Central memory CD8-positive, alpha-beta T cell (primary cell): ENCODE measurements at places on chromosomes 6 and 20.

GRCh38 chr6:167394339-167394738 is 69.5 kb downstream of the TTLL2 start:
- no peak for DNase-seq

DNA sequence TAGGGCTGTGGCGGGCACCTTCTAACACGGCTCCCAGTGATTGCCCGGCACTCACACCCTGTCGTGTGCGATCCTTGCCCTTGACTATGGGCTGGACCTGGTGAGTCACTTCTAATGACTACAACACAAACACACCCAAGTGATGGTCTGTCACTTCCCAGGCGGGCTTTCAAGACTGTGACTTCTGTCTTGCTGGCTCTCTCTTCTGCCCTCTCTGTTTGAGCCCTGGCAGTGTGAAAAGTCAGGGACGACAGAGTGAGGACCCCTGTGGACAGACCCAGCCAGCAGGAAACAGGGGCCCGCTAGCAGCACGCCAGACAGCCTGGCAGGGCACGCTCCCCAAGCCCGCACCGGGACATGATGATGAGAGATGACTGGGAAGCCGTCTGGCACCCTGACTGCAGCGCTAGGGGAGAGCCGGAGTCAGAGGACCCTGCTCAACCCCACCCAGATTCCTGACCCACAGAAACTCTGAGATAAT is 43.0 kb downstream of the KIF16B start:
- no peak for DNase-seq

DNA sequence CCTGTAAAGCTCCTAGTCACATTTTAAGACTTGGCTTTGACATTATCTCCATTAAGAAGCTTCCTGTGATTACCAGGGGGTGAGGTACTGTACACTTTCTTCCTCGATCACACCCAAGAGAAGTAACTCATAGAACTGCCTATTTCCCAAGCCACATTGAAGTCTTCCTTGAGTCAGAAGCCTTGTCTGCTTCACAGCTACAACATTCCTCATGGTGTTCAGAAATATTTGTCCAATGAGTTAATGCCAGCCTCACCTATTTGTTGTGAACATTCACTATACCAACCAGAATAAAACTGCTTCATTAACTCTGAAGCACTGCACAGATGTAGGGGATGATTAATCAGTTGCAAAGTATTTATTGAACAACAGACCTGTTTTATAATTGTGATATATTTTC is 622.3 kb downstream of the PTPRT start:
- no peak for DNase-seq

DNA sequence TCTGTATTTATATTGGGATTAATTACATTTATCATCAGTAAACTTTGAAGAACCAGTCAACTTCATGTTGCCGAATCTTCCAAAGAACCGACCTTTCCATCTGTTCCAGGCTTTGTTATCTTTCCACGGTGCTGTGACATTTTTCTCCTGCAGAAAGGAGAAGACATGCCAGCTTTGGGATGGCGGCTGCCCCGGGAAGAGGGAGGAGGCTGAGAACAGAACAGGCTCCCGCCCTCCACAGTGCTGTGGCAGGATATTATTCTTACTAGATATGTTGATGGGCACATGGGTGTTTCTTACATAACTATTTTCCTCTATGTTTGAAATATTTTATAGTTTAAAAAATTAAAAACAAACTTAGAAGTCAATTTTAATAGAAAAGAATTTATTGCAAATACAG is 44.9 kb downstream of the GINS1 start:
- no peak for DNase-seq

DNA sequence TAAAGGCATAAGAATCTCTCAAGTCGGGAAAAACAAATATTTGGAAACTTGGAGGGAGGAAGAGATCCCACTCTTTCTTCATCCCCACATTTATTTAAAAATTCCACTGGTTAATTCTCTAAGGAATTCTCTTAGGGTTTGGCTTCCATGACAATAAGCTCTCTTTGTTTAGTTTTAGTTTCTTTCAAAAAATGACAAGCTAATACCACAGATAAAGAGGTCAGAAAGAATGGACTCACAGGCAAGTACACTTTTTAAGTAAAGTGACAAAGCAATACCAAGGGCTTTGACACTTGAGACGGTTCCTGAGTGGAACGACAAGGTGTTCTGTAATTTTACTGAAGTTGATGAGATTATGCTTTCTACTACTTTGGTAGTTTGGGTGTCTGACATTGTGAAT is 872.1 kb downstream of the PHF3 start:
- DNase-seq = no peak

DNA sequence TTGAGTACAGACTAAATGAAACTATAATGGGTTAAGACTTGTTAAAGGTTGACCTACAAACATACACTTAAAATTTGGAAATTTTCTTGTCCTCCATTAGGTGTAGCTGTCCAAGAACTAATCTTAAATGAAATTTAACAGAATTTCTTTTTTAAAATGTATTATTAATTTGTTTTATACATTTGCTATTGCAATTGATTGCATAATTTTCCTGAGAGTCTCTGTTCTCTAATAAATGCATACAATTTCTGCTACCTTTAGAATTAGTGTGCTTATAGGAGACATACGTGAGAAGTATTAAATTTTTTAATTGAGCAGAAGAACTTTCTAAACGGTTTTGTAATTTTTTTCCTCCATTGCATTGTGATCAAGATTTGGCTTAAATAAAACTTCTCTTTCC is 1.5 kb downstream of the FAM135A start:
- no peak for DNase-seq

GRCh38 chr6:5050009-5050408 is 35.1 kb upstream of the PPP1R3G start:
- no peak for DNase-seq

- no peak for DNase-seq
These were observed 2.2 kb upstream of the RAB22A start for GRCh38 chr20:58307270-58307669.

DNA sequence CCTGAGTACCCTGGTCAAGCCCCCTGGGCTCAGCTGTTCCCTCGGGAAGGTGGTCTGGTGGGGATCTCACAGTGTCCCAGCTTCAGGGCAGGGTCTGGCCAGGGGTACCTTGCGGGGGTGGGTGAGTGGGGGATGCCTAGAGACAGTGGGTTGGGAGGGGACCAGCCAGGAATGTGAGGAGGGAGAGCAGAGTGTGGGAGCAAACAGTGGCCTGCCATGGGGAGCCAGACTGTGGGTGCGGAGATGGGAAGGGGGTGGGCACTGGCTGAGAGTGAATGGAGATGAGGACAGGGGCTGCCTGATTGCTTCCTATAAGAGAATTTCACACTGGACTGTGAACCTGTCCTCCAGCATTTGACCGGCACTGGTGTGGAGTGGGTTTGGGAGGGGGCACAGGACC is 95.1 kb downstream of the VEGFA start:
- no peak for DNase-seq

- DNase-seq = no peak
These were observed 161.2 kb downstream of the SYNDIG1 start for GRCh38 chr20:24630486-24631172.

DNA sequence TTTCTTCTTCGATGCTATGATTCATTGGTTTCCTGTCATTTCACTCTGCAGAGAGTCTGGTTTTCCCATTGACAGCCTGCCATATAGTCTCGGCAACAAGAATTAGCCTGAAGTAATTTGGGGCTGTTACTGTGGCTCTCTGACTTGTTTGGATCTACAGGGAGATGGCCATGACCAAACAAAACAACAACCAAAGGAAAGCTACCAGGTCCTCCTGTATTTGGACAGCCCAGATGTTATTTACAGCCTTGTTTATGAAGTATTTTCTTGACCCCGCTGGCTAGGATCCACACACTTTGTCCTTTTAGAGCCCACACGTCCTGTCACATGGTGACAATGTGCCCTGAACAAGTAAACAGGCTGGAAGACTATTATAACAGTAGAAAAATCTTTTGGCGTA is 111.4 kb upstream of the PREP start:
- no peak for DNase-seq

DNA sequence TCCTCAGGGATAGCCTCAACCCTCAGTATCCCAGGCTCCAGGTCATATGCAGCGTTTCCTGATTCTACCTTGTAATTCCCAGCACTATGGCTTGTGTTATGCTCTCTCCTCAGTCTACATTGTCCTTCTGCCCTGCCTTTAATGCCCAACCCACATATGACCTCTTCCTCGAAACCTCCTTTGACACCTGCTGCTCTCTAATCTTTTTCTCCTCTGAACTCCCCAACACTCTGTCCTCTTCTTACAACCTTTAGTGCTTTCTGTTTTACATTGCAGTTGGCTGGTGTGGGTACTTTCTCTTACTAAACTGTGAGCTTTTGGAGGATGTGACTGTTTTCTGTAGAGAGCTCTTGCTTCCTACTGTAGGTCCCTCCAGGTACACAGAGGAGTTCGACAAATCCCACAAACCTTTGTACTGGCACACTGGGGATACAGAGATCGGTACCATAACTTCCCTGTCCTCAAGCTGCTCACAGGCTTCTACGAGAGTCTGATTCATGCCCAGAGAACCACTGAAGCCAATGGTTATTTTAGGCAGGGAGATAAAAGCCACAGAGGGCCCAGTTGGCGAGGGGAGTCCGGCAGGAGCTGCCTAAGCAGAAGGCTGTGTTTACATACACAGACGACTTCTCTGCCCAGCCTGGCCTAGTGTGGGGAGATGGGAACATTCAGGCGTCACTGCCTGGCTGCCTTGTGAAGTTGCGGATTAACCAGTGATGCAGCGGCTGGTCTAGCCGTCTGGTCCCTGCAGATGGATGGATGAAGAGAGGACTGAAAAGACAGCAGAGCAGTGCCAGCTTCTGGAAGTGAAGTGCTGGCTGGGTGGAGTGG is 8.4 kb upstream of the EPB41L1 start:
- DNase-seq = no peak

- no peak for DNase-seq
These were observed 644.5 kb upstream of the HS3ST5 start for GRCh38 chr6:114987281-114987680.

DNA sequence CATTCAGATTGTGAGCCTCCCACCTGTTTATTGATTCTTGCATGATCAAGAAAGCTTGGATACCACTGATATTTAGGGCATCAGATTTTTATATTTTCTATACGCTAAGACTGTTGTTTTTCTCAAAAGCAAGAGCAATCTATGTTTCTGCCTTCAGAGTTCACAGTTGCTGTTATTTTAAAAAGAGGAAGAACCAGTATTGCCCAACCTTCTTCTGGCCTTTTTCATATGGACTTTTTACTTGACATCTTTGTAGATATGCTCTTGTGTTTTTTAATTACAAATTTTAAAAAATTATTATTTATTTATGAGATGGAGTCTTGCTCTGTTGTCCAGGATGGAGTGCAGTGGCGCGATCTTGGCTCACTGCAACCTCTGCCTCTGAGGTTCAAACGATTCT is 28.9 kb downstream of the SLC17A5 start:
- DNase-seq = no peak

DNA sequence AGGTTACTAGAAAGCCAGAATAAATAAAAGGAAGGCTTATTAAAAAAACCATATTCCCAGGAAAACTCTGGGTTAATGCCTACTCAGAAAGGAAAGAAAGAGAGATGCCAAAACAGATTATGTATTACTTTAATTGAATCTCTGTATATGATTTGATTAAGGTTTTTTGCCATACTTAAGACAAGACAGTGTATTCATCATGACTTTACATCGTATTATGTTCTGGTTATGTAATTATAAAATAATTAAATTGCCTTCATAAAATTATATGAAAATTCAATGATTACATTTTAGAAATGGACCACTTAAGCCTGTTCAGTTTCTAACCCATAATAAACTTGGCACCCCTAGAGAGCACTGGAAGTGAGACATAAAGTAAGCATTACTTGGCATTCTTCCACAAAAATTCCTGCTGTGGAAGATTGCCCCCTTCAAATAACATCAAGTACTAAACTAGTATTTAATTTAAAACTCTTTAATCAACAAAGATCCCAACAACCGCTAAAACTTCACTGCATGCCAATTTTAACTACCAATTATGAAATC is 20.8 kb upstream of the IBTK start:
- DNase-seq = no peak

GRCh38 chr6:159089909-159090308 is 45.1 kb upstream of the TAGAP start:
- no peak for DNase-seq

DNA sequence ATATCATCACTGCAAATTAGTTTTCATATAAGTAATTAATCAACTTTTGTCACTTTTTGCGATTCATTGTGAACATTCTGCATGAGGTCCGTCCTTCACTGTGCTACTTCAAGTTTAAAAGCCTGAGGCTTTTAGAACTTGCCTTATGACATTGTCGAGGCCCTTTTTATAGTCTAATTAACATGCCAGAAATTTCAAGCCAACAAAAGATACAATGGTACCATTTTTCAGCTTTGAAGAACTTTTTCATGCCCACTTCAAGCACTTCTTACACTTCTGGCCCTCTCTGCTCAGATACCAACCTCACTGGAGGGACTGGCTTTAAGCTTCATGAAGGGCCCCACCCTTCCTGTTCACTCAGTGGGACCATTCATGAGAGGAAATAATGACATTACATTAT is 323.1 kb downstream of the TPBG start:
- DNase-seq = no peak

- no peak for DNase-seq
These were observed at the start of gene RIPOR3 for GRCh38 chr20:50690650-50691572. Gene RIPOR3 (minus strand): TSS chr20:50691542. CDS start chr20:50691128, 414 bp downstream.

DNA sequence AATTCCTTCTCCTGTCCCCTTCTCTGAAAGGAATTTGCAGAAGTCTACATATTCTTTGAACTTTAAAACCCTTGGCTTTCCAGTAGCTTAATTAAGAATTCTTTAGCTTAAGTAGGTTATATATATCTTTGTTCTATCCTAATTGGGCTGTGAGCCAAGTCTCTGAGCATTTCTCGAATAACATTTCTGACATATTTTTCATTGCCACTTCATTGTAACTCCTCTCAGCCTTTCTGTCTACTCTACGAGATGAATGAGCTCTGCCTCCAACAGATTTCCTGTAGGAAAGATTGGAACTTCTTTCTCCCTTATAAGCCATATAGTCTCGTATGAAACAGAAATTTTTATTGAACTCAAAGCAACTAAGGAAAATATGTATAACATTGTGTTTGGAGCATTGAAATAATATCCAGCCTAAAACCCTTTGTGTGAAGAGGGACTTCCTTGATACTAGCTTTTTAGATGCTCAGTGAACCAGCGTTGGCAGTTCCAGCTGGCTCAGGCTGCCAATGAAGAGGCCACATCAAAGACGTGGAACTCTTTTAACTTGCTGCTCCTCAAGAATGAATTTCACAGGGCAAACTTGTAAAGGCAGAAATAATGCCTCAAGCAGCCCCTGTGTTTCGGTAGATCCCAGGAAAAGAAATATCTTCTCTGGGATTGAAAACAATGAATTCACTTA is 87.7 kb upstream of the NOX3 start:
- DNase-seq = no peak

DNA sequence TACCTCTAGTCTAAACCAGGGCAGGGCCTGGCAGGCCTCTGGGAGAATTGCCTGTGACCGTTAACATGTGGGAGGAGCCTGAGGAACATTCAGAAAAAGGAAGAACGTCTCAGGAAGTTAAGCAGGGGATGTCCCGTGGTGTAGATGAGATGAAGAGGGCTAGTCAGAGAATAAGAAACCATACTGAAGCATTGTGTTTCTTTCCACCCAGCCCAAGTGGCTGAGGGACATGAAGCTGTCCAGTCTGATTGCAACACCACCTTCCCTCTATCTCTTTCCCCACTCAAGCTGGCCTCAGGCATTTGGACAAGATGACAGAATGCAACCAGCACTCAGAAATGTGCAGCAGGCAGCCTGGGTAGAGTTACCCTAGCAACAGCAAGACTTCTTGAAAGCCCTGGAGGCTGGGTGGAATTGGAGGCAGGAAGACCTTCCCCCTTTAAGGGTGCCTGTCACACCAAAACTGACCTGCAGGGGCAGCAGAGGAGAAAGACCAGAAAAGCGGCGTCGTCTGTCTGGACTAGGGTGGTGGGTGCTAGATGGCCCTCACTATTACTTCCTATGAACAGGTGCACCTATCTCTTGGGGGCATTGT is 186.1 kb downstream of the UNC5CL start:
- DNase-seq = no peak
